ENCODE measurements at places on chromosomes 16 and 17.

DNA sequence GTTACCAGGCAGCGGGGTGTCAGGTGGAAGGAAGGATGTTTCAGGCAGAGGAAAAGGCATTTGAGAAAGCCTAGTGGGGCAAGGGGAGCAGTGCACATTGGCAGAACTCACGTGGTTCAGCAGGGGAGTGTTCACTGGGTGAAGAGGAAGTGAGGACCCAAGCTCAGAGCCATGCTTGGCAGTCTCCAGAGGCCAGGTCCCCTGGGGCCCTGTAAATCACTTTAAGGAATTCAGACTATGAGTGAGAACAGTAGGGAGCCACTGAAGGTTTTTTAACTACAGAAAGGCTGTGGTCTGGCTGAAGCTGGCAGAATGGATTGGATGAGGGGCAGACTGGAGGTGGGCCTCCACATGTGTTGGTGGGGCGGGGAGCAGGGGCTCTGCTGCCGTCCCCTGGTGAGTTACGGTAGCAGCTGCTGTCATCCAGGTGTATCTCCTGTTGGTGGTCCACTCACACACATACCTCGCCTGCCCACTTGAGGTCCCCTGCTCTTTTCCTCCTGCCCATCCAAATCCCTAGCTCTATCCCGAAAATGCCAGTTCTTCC is 5.1 kb downstream of the CLEC16A start:
- no peak for DNase-seq

- DNase-seq = no peak
Observed at GRCh38 chr17:20983359-20983637, 59.5 kb downstream of the USP22 start.

DNA sequence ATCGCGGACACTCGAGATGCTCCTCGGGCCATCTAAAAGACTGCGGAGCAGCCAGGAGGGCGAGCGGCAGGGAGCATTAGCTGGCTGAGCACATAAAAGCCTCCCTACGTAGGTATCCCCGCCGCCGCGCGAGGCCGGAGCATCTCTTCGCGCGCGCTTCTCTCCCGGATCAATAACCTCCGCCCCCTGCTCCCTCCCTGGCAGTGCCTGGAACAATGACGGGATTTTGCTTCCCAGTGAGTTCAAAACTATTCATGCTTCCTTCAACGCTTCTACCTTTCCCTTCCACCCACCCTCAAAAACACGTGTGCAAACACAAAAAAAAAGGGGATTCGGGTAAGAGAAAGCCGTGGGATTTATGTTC is 984 bp downstream of the CENPV start:
- no peak for DNase-seq

DNA sequence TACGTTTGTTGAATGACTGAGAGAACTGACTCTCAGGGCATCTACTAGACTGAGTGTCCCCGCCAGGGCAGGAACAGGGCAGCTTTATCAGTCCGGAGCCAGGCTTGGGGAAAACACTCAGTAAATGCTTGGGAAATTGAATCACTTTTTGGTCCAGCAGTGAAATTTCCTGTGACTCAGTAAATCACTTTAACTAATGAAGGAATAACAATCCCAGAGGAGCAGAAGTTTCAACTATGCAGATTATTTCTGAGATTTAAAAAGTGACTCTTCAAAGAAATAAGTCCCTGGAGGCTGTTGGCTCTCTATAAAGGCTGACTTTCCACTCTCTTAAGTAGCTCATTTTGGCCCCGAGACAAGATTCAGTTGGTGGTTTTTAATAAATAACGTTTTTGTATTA is 101.8 kb downstream of the FOXL1 start:
- peak; percentile 54 for DNase-seq

- DNase-seq = no peak
Observed at GRCh38 chr17:81291662-81292061, 3.4 kb downstream of the SLC38A10 start.

DNA sequence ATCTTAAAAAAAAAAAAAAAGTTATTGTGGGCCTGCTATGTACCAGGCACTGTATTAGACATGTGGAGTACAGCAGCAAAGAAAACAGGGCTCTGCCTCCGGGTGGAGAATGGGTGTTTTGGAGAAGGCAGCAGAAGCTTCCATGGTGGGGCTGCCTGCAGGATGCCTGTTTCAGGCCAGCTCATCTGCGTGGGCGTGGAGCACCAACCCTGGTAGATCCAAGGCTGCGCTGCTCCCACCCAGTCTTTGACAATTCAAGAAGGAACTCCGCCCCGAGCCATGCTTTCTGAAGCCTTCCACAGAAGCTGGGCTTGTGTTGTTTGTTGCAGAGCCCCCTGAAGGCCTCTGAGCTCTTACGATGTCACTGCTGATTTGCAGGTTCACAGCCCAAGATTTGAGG is 23.2 kb upstream of the CACNG1 start:
- DNase-seq = no peak

DNA sequence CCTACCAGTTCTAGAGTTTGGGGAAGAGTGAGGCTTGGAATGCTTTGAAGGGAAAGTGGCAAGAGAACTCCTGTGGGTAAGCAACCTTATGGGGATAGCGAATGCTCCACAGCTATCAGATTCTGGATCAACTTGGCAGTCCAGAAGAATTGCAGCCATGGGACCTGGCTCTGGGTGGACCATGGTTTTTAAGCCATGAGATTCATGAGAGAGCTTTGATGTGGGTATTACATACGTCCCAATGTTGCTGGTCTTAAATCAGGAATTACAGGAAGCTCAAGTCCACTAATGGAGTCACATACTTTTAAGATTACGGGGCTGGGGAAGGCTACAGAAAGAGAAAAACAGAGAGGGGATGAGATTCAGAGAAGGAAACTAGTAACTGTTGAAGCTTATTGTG is 142.5 kb upstream of the ELAC2 start:
- DNase-seq = no peak

- no peak for DNase-seq
Observed at GRCh38 chr17:28047806-28048205, 5.3 kb downstream of the NLK start.

DNA sequence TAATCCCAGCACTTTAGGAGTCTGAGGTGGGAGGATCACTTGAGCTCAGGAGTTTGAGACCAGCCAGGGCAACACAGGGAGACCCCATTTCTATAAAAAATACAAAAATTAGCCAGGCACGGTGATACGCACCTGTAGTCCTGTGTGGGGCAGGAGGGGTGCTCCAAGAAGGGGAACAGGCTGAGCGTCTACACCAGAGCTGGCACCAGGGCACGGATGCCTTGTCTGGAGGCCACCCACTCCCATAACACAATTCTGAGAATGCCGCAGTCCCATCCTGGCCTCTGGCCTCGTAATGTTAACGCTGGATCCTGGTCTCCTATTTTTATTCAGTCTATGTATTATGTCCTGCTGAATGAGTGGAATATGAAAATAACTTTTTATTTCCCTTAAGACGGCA is 161.3 kb downstream of the WSCD1 start:
- DNase-seq = no peak

DNA sequence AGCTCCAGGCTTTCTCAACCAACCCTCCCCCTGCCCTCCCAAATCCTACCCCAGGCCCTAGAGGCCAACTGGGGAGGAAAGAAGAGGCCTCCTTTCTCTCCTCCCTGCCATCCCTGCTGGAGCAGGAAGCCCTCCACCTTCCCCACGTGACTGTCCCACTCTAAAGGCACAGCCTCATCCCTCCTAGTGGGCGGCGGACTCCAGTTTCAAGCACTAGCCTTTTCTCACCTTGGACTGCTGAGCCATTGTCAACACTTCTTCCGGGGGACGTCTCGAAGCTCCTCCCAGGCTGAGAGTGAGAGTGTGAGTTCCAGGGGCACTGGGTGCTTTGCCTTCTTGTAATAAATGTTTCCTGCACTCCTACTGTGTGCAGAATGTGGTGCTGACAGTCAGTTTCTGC is 21.4 kb upstream of the IRX6 start:
- no peak for DNase-seq

GRCh38 chr16:2835638-2836493 is 5.8 kb downstream of the ZG16B start:
- DNase-seq = peak; percentile 84

DNA sequence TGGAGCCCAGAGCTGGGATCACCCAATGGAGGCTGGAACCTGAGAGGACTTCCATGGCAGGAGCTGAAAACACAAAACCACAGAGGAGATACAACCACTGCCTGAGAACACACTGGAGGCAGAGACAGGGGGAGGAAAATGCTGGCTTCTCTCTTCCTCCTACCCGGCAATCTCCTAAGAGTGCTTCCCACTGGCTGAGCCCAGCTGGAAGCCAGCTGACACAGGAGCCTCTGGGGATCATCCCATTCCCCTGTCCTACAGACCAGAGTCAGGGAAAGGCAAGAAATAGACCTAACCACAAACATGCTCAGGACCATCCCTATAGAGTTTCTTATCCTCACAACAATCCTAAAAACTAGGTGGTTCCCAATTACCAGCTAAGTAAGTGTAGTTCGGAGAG is 112.4 kb upstream of the CDH5 start:
- DNase-seq = no peak

DNA sequence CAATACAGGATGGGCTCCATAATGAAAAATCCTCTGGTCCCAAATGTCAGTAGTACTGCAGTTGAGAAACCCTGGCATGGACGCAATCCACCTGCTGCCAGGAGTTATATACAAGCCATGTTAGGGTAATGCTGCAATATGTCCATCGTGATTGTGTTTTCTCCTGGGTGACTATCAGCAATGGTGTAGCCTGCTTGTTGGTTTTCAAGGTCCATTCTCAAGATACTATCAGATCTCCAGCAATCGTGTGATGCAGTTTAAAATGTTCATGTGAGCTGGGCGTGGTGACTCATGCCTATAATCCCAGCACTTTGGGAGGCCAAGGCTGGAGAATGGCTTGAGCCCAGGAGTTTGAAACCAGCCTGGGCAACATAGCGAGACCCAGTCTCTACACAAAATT is 24.0 kb downstream of the ABCC1 start:
- no peak for DNase-seq

DNA sequence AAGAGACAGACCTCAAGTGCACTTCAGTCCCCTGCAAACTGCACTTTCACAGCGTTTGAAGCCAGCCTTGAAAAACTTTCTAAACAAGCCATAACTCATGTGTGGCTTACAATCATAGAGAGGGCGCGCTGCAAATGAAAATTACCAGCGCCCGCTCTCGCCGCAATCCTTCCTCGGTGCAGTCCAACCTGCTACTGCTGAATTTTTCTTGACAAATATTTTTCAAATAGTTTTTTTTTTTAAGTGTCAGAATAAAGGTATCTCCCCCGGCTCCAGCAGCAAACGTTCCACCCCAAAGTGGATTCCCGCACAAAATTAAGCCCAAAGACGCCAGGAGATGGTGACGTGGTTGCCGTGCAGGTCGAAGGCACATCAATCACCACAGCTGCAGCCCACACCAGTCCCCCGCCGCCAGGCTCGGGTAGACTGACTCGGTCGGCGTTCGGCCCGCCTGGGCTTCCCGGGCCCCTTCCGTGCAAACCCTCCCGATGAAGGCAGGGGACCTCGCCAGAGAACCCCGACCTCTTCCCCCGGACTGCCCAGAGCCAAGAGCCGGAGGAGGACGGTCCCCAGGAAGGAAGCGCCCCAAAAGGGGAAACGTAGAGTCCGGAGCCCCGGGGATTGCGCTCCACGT is 630 bp downstream of the GRB2 start:
- DNase-seq = no peak

DNA sequence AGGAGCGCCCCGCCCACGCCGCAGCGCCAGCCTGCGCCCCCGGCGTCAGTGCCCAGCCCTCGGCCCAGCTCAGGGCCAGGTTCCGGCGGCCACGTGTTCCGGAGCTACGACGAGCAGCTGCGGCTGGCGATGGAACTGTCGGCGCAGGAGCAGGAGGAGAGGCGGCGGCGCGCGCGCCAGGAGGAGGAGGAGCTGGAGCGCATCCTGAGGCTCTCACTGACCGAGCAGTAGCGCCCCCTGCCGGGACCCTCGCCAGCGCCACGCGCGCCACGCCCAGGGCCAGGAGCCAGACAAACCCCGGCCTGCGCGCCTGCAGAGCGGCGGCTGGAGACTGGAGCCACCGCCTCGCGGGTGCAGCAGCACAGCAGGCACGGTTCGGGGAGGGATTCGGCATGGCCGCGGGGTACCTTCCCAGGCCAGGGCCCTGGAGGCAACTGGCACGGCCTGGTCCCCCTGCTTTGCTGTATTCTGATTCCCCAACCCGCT is 9.3 kb downstream of the CORO6 start:
- no peak for DNase-seq

- DNase-seq = no peak
Observed at GRCh38 chr17:42133461-42134041, 10.9 kb downstream of the HSPB9 start.

All from amniotic stem cell (primary cell).